Hypothalamus (tissue), 51 donors: ENCODE measurements at places on chromosomes 11 and 22.

GRCh38 chr11:129410395-129410960 lies 34.8 kb downstream of the BARX2 start:
- DNase-seq, result no peak

GRCh38 chr11:2208691-2209369 lies 37.2 kb upstream of the TH start:
- DNase-seq, result no peak

DNA sequence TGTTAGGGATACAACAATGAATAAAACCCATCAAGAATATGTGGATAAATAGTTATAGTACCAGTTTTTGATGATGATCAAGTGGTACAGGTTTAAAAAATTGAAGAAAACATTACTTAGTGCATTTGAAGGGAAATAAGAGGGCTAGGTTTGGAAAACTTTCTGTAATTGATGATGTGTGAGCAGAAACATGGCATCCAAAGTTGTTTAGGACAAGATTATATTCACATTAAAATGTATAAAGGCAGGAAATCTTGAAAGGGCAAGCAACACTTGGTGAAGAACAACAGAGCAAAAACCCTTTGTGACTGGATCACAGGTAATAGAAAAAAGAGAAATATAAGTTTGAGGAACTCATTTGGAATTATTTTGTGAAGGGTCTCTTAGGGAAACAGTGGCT lies 572.3 kb upstream of the RAG2 start:
- DNase-seq, result no peak

DNA sequence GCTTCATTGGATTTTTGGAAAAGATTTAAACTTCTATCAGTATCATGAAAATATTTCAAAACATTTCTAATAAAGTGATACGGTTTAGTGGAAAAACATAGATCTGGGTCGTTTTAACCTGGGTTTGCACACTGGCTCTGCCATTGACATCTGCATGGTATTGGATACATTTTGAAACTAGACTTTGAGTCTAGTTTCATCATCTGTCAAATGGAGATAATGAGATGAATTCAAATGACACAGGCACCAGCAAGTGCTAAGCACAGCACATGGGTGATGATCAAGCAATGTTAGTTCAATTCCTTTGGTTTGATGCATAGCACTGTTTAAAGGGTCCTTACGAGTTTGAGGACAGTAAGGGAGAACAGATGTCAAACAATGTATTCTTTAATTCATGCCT lies 819.0 kb upstream of the CCDC90B start:
- no peak for DNase-seq

DNA sequence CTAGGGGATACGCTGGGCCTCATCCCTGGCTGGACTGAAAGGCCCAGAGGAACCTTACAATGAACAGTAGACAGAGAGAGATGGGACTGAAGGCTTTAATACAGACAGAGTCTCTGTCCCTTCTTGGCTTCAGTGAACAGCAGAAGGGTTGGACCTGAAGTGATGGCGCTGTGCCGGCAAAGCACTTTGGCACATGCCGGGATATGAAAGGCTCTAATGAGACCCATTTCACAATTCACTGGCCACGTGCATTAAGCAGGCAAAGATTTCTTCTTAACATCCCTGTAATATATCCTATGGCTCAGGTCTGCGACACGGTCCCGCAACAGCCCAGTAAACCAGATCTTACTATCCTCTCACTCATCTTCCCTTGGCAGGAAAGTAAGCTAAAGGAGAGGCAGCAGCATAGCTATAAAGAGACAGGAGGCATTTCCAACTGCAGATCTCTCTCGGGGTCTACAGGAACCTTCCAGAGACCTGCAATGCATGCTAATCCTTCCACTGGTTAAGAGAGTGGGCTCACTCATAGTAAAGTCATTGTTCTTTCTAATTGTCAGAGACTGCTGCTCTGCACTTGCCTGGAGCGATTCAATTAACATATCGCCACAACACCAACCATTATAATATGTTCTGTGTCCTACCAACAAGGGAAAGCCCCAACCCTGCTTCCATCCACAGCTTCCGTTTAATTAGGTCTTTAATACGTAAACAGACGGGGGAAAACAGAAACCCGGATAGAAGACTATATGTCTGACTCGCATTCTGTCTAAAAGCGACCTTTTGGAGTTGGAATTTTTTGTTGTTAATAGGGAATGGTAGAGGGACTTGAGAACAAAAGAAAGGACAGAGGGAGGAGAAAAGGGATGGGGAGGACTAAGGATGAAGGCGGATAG lies 1179.0 kb downstream of the LRRC4C start:
- no peak for DNase-seq

- no peak for DNase-seq
These were observed 104.1 kb upstream of the MTNR1B start for GRCh38 chr11:92865352-92865751.

DNA sequence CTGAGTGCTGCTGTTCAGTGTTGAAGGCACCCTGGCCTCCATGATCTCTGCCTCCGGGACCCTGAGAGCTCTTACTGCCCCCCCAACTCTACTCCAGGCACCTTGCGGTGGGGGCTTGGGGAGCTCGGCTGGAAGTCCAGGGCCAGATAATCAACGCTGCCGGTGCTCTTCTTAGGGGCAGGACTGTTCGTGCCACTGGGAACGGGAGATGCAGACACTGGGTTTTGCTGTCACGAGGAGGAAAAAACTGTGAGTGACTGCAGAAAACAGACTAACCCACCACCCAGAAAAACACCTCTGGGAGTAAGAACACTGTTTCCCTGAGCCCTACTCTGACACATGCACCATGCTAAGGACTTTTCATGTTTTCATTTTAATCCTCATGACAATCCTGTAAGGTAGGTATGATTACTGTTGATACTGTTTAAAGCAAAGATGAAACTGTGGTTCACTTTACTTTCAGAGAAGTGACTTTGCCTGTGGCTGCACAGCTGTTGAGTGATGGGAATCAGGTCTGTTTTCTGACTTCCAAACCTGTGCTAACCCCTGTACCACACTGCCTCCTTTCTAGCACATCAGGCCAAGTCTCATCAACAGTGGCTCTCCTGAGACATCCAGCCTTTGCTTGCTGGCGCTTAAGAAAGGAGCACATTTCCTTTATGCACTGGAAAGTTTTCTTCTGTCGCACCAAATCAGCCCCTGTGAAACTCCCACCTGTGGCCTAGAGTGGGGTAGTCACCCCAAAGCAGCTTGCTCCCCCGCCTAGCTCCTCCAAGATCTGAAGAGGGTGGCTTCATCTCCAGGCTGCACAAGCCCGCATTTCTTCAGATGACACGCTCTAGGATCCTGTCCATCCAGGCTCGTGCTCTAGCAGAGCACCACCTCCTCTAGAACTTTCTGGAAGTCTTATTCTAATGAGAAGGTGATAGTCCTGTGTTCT lies 31.8 kb downstream of the USP35 start:
- no peak for DNase-seq

DNA sequence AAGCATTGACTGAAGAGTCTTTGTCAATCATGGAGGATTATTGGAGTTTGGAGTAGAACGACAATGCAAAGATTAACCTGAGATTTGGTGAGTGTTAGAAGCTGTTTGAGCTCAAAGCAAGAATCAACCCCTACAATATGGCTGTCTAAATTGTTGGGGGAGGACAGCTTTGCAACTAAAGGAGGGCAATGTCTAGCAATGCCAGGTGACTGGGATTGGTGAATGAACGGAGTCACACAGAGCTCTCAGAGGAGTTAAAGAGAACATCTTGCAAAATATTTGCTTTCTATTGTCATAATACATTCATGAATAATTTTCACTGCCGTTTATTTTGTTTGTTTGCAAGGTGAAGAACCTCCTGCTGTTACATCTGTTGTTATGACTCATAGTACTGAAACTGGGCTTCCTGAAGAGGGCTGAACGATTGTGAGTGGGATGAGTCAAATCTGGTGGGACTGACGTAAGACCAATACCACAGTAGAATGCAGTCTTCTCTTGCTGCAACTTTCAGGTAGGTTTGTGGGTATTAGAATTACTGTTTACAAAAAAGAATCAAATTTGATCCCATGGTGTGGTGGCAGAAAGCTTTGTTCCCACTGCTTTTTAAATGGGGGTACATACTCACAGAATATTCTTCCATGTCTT lies 281.9 kb downstream of the CADM1 start:
- no peak for DNase-seq

DNA sequence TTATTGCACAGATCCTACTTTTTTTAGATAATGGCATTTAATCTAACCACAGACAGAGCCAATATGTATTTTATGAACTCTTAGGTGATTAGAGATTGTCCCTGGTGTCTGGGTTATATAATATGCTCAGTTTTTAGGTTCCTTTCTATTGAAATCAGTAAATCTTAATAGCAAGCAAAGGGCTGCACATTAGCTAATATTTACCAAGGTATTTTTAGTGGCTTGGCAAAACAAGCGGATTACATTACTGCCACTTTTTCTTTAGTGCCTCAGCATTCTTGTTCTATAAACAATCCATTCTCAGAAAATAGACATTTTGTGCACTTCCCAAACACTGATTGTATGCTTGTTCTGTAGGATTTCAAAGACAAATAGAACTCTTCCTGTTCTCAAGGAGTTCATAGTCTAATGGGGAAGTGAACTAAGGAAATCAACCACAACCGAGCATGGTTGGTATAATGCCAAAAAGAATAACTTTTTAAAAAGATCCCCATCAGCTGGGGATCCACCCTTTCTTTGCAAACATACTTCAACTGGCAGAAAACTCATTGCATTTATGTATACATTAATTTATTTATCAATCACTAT lies 23.8 kb downstream of the KCNJ1 start:
- DNase-seq, result no peak

GRCh38 chr22:41204066-41204465 lies 1.0 kb upstream of the L3MBTL2 start:
- DNase-seq, result no peak

- no peak for DNase-seq
These were observed 48.1 kb upstream of the EIF3D start for GRCh38 chr22:36577019-36577418.

- no peak for DNase-seq
These were observed 20.0 kb downstream of the CD6 start for GRCh38 chr11:60991457-60991856.

- peak; percentile 36 for DNase-seq
These were observed 25.0 kb upstream of the SUSD2 start for GRCh38 chr22:24156141-24156912.

DNA sequence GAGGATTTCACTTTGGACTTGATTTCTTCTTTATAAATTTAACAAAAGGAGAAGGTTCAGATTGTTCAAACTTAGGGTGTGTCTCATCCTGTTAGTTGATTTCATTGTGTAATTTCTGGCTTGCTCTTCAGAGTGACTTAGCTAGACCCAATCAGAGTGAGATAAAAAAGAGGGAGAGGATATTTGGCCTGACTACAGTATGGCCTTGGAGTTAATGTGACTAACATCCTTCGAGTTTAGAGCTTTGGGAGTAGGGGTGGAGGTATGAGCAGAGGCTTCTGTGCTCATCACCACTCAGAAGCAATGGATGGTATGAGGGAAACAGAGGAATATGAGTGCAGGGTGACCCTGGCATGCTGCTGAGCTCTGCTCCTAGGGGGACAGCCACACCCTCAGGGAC lies 114.2 kb downstream of the ME3 start:
- no peak for DNase-seq

DNA sequence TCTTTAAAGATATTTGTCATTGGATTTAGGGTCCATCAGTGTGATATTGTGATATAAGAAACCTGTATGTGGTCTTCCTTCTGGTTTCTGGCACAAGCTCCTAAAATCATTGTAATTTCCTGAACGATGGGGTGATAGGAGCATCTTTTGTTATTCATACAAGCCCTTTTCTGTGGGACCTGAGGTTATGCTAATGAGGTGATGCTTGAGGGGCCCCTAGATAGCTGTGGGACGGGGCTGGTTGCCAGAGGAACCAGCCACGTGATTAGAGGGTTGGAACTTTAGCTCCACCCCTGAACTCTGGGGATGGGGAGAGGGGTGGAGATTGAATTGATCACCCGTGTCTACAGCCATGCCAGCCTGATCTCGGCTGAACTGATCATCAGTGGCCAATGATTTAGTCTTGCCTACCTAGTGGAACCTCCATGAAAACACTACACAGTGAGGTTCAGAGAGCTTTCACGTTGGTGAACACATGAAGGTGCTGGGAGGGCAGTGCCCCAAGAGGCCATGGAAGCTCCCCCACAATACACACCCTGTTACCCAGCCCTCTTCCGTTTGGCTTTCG lies 62.8 kb downstream of the BCR start:
- no peak for DNase-seq

- DNase-seq, result no peak
These were observed 21.2 kb upstream of the TP53AIP1 start for GRCh38 chr11:128963744-128964325.

DNA sequence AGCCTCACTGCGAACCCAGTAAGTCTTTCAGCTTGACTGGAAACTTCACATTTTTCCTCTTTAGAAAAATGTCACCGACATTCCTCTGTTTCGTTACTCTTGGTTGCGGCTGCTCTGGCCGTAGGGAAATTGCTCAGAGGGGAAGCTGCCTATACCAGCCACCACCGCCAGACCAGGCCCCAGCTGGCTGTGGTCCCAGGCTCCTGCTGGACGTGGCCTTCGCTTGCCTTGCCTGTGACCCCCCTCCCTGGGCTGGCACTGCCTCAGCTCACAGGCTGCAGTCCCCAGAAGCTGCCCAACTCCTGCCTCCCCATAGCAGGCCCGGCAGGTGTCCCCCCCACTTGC lies 197.8 kb downstream of the MN1 start:
- DNase-seq, result no peak

- no peak for DNase-seq
These were observed 162.7 kb downstream of the MAML2 start for GRCh38 chr11:96180341-96180740.

GRCh38 chr11:19772480-19772879 lies 59.8 kb downstream of the NAV2 start:
- no peak for DNase-seq

GRCh38 chr11:11396301-11397035 lies 43.4 kb upstream of the CSNK2A3 start:
- DNase-seq, result no peak

DNA sequence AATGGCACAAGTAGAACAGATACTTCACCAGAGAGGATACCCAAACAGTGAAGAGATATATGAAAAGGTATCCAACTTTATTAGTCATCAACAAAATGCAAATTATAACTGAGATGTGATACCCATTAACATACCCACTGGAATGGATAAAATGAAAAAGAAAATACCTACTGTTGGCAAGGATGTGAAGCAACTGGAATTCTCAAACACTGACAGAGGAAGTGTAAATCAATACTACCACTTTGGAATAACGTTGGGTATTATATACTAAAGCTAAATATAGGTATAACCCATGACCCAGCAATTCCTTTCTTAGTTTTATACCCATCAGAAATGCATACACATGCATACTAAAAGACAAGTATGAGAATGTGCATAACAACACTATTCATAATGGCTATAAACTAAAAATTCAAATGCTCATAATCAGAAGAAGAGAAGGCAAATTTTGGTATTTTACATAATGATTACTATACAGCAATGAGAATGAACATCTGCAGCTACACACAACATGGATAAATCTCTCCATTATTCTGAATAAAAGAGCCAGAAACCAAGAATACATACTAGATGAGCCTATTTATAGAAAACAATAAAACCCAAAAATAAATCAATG lies 80.6 kb downstream of the RPL27A start:
- DNase-seq, result no peak
